CD4-positive, alpha-beta T cell treated with Interleukin-6 for 4 hours (primary cell): ENCODE measurements at places on chromosomes 4 and X.

- no peak for DNase-seq
Observed at GRCh38 chr4:3263053-3263875, 14.3 kb downstream of the MSANTD1 start.

GRCh38 chr4:140617499-140618248 is 48.9 kb upstream of the UCP1 start:
- DNase-seq: no peak

DNA sequence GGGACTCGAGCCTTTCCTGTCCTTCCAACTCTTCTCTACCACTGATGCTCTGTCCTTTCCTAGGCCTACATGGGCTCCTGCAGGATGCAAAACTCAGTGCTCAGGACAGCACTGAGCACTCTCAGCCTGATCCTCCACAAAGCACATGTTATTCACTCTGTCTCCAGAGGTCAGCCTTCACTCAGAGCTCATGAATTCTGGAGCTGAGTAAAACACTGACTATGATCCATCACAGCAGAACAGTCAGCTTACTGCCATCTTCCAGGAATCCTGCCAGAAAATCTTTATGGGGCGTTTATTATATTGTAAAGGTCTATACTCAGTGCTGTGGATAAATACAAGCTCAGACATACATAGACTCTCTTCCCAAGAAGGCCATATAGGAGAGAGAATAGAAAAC is 121.5 kb upstream of the CPEB2 start:
- no peak for DNase-seq

DNA sequence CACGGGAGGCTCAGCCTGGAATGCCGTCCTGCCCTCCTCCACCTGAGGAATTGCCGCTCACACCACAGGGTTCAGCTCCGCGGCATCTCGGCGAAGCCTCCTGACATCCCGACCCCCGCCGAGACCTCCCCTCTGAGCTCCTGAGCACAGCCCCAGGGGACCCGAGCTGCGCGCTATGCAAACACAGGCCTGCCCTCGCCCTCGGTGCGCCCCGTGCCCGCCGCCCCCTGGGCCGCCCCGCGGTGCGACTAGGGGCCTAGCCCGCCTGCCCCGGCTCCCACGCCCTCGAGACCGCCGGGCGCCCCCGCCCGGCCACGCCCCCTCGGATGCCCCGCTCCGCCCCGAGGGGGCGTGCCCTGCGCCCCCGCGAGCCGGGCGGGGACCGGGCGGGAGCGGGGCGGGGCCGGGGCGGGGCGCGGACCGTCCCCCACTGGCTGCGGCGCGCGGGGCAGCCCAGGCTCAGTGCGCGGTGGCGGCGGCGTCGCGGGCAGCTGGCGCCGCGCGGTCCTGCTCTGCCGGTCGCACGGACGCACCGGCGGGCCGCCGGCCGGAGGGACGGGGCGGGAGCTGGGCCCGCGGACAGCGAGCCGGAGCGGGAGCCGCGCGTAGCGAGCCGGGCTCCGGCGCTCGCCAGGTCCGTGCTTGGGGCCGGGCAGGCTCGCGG is at the start of gene FGFR3:
Gene FGFR3, plus strand, starts transcription at position 462 of the 664 bp plus-strand sequence. CDS start 642 bp downstream, outside the sequence.
- peak; percentile 51 for DNase-seq

- DNase-seq: no peak
Observed at GRCh38 chr4:38145033-38145678, 185.0 kb downstream of the PTTG2 start.

DNA sequence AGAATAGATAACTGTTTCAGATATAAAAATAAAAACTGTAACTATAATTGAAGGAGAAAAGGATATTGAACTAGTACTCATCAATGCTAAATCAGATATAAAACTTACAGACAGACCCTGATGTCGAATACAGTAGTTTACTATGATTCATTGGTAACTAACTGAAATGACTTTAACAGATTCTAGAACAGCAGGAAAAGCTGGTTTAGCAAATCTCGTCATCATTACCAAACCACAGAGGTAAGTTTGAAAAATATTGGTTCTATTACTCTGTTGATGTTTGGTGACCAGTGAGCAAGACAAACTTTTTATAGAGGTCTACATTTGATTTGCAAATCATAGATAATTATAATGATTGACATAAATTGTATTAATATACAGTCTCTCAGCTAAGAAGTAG is 551.4 kb upstream of the ADGRL3 start:
- DNase-seq: no peak

DNA sequence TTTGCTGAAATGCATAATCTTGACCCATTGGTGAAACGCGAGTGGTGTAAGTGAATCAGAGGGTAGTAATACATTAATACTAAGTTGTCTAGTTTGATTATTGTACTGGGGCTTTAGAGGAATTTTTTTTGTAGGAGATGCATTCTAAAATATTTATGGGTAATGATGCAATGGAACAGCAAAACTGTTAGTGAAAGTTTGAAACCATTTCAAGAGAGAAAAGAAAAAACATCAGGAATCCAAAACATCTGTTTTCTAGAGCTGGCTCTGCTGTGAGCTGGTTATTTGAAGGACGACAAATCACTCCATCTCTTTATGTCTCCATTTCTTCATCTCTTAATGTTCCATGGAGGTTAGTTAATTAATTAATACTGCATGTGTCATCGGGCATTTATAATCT is 351.9 kb upstream of the FAT1 start:
- DNase-seq: no peak

DNA sequence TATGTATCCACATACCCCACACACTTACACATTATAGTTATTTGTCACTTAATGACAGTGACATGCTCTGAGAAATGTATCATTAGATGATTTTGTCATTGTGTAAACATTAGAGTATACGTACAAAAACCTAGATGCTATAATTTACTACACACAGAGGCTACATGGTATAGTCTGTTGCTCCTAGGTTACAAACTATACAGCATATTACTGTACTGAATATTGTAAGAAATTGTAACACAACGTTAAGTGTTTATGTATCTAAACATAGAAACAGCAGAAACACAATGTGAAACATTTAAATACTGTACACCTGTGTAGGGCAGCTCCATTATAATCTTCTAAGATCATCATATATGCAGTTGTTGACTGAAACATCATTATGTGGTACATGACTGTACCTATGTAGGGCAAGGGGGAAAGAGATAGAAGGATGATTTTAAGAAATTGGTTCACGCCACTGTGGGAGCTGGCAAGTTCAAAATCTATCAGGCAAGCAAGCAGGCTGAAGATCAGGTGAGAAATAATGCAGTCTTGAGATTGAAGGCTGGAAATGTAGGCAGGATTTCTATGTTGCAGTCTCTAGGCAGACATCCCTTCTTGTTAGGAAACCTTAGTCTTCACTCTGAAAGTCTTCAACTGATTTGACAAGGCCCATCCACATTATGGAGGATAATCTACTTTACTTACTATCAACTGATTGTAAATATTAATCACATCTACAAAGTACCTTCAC is 78.0 kb upstream of the CPEB2 start:
- no peak for DNase-seq

DNA sequence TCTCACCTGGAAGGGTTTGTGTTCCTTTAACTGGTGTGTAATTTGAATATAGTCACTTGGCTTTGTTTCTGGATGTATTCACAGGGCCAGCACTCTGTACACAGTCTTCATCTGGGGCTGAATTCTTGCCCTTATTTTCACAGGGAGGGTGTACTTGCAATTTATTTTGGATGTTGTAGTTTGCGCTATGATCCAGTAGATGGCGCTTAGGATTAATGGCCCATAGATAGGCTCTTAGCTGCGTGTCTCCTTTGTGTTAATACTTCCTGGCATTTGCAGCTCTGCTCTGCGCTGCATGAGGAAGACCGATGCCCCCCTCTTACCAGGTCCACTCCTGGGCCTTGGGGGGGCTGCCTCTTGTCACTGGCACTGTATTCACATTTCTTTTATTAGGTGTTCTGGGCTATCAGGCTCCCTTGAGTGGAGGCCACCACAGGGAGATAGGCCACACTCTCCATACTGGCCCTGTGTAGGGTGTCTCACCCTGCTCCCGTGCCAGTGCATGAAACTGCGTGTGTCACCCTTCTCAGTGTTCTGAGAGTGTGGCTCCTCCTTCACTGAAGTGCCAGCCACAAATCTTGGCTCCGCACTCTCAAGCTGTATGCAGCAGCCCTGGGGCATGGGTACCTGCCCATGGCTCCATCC is 562.2 kb downstream of the ZIC3 start:
- DNase-seq: no peak

- DNase-seq: no peak
Observed at GRCh38 chr4:77201343-77201742, 44.3 kb downstream of the CCNG2 start.

- no peak for DNase-seq
Observed at GRCh38 chr4:109009909-109010308, 247.1 kb upstream of the ETNPPL start.

DNA sequence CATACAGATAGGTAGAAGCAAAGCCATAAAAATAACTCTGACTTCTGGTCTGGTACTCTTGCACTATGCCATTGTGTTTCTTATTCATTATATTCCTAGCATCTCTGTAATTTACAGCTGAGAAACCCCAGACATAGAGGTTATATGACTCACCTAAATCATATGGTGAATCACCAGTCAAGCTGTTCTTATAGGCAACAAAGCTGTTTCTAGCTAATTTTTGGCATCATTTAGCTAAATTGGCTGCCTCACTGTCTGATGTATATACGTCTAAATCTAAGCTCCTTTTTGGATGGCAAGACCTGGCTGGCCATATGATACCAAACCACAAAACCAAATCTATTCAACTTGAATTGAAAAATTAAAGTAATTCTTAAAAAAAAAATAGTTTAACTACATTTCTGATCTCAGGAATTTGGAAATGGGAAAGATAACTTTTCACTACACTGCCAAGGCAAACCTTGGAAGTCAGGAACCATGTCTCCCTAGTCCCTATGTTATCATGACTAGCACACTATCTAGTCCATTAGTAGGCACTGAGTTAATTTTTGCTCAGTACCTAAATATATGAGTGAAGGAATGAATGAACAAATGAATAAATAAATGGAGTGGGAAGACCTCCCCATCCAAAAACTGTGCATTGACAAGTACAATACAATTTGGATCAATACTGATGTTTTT is 41.3 kb upstream of the STAG2 start:
- DNase-seq: no peak

DNA sequence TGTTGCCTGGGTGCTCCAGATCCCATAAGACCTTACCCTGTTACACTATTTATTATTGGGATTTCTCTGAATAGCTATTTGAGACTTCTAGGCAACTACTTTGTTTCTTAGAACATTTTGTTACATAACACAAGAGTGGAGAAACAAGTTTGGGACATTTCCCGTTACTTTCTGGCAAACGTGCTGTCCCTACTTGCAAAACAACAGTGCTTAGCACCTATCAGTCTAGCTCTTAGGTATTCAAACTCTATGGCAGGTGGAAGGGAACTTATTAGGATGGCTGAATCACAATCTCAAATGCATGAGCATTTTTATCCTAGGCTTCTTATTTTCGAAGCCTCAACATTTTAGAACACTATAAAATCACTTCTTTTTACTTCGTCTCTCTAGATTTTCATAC is 613.6 kb downstream of the DMD start:
- DNase-seq: no peak

GRCh38 chr4:55615008-55615407 is 21.1 kb downstream of the NMU start:
- no peak for DNase-seq
